CD4-positive, alpha-beta T cell treated with Interleukin-2 at 100 ng/mL for 4 hours (primary cell): ENCODE measurements at places on chromosomes 11 and 22.

- no peak for DNase-seq
These were observed 307.0 kb downstream of the AASDHPPT start for GRCh38 chr11:106384429-106384828.

GRCh38 chr11:95688501-95689222, 100.9 kb downstream of the FAM76B start:
- DNase-seq: peak; percentile 80

GRCh38 chr11:134361661-134362060, 29.9 kb downstream of the GLB1L2 start:
- no peak for DNase-seq

- no peak for DNase-seq
These were observed 13.2 kb upstream of the USP18 start for GRCh38 chr22:18136563-18137320.

GRCh38 chr11:2077061-2077802, 62.0 kb downstream of the IGF2 start:
- peak; percentile 21 for DNase-seq

DNA sequence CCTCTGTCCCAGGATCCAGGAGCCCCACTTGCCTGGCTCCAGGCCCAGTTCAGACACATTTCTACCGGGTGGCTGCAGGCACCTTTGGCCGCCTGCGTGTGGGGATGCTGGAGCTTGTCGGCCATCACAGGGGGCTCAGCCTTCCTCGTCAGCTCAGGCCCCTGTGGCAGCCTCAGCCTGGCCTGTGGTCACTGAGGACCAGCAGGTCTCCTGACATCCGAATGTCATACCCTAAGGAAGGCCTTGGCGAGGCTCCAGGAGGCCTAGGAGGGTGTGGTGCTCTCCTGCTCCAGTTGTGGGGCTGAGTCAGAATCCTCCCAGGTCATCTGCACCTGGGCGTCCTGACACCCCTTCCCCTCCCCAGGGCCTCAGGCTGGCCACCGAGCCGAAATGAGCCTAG, 14.9 kb upstream of the SOX10 start:
- DNase-seq: no peak

DNA sequence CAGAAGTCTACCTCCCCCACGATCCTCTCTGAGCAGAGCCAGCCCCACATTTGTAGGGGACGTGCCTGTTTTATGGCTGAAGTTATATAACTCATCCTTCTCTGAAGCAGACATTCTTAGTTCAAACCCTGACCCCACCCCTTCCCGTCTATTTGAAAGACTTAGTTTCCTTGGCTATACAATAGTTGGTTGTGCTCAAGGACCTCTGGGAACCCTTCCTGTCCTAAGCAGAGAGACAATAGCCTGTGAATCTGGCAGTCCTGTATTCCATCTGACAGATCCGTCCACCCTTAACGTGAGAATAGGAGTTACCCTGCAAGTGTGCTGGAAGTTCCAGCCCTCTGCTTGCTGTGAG, 75.2 kb downstream of the MN1 start:
- DNase-seq: no peak

GRCh38 chr11:28673691-28674432, 565.7 kb downstream of the METTL15 start:
- no peak for DNase-seq

DNA sequence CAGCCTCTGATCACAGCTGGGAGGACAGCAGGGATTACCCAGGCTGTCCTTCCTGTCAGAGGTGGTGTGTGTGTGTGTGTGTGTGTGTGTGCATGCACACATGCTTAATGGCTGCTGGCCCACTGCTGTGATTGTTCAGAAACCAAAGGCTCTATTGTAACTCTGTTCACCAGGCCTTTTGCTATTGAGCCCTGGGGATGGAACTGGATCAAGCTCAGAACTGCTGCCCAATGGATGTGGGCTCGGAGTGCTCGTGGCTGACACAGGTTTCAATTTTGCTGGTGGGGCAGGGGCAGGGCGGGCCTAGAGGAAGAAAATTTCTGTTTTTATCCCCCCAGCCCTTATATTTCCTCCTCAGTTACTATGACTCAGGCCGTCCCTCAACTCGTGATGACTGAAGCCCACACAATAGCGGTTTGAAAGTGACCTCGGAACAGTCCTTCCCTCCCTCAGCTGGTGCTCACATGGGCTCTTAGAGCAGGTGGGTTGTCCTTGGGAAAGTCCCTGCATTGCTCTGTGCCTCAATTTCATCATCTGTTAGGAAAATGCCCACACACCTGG, 359.3 kb downstream of the TENM4 start:
- no peak for DNase-seq

DNA sequence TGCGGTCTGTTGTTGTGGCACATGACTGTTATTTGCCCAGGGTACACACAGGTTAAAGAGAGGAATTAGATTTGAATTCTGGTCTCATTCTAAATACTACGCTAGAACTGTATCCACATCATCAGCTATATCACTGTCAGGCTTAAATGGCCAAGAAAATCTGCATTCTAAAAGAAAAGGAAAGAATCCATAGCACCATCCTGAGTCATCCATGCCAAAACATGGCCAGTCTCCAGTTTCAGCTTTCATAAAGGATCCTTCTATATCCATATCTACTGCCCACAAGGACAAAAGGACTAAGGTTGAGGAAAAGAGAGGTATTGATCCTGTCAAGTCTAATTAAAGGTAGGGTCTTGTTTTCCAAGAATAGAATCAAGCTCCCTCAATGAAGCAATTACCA, 73.6 kb upstream of the GDPD4 start:
- DNase-seq: no peak

DNA sequence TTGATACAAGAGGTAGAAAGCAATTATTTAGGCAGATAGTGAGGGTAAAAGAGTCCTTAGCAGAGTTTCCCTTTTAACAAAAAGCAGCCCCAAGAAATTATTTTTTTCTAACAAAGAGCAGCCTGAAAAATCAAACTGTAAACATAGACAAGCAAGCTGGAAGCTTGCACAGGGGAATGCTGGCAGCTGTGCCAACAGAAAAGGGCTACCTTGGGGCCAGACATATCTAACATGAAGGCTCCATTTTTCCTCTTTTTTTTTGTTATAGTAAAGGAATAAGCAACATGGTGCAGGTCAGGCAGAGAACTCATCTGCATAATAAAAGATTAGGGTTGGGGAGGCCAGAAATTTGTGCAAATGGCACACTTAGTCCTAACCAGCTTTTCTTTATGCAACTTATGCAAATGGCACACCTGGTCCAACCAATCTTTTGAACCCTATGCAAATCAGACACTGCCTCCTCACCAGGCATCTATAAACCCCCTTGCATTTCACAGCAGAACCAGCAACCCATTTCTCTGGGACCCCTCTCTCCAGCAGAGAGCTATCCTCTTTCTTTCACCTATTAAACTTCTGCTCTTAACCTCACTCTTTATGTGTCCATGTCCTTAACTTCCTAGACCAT, 41.8 kb downstream of the PDGFD start:
- no peak for DNase-seq

DNA sequence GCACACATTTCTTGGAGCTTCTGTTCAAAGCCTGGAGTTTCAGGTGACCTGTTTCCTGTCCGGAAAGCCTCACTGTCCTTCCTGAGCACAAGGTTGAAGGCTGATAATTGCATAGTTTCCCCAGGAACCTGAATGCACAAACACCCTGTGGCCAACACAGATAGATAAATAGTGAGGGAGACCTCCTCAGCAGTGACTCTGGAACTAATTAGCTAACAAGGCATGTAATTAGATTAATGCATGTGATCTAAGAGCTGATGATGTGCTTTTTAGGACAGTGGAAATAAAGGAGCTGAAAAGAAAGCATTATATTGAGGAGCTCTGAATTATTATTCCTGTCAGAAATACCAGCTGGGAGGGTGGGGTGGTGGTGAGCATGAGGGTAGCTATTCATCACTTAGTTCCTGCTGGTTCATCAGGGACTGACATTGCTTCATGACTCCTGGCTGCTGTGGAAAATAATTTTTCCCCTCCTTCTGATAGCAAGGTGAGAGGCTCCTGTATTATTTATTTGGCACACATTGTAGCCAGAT, 101.1 kb downstream of the NELL1 start:
- no peak for DNase-seq

GRCh38 chr11:126604461-126604860, 249.0 kb downstream of the ST3GAL4 start:
- no peak for DNase-seq

- DNase-seq: no peak
These were observed 72.9 kb downstream of the CSNK2A3 start for GRCh38 chr11:11279956-11280689.

DNA sequence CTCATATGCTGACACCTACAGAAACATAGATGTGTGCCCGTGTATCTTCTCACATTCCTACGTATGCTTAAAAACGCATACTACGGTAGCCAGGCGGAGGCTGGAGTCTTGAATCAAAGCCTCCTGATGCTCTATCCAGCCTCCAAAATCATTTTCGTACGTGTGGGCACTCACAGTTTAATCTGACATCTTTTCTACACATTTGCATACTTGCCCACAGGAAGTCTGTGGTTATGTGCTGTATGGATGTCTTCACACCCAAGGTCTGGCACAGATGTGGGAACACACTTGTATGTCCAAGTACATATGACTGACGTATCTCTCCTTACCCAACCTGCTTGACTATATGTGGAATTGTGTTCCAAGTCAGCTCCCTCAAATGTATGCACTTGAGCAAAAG, 561.8 kb upstream of the CADM1 start:
- no peak for DNase-seq

GRCh38 chr11:128336203-128336602, 251.2 kb downstream of the ETS1 start:
- no peak for DNase-seq

- DNase-seq: no peak
These were observed 15.2 kb upstream of the SERPIND1 start for GRCh38 chr22:20758688-20759087.

DNA sequence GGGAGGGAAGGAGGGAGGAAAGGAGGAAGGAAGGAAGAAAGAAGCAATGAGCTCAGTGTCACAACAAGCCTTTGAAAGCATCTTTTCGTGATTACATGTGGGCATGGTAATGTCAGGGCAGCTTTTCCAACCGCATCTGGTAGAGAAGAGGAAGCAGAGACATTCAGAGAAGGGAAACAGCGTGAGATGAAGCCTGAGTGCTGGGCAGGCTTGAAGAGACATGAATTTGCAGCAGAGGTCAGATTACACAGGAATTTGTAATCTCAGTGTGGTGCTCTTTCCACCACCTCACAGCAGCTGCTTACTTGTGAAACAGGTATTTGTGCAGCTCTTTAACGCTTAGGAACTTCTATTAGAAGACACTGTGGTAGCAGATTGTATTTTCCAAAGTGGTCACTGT, 289.5 kb upstream of the C11orf87 start:
- DNase-seq: no peak
